ENCODE measurements at places on chromosomes 3 and 15.

- DNase-seq = no peak
Observed at GRCh38 chr3:71311661-71312046, 271.9 kb downstream of the FOXP1 start.

DNA sequence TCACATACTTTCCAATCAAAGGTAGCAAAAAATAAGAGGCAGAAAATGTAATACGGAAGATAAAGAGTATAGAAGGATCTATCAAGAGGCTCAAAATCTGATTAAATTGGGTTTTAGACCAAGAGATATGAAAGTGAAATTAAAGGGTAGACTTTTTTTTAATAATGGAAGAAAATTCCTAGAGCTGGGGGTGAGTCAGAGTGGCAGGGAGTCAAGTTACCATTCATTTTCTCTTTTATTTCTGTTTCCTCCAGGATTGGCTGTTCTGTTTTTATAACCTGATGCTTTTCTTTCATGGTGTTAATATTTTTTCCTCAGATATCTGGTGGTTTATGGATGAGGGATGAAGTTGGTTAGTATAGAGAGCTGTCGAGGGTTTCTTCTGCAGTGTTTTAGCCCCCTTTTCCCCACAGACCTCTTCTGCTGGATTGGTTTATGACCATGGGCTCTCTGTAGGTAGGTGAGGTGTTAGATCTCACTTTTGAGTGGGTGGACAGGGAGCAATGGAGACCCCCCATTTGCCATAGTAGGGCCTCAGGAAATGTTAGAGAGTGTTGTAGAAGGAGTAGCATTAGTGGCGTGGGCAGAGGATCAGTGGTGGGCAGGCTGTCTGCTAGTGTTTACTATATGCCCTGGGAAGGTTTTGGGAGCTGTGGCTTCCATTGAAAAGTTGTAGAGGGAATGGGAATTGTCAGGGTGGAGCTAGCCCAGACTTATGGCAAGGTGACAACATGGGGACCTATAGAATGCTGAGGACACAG, 201.6 kb upstream of the GOLGA6L4 start:
- no peak for DNase-seq

DNA sequence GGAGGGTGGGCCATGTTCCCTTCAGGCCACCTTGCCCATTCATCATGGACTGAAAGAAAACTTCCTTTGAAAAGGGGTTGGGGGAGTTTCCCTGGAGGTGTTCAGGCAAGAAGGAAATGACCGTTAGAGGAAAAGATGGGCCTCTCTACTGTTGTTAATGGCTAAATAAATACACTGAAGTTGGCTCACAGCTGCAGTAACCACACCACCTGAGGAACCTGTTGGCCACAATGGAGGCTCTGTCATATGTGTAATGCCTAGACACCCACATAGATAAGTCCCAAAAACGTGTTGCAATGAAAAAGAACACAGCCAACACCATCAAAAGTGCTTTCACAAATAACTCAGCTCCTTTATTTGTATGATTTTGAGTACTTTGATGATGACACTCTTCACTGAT, 38.2 kb upstream of the FAM3D start:
- no peak for DNase-seq

DNA sequence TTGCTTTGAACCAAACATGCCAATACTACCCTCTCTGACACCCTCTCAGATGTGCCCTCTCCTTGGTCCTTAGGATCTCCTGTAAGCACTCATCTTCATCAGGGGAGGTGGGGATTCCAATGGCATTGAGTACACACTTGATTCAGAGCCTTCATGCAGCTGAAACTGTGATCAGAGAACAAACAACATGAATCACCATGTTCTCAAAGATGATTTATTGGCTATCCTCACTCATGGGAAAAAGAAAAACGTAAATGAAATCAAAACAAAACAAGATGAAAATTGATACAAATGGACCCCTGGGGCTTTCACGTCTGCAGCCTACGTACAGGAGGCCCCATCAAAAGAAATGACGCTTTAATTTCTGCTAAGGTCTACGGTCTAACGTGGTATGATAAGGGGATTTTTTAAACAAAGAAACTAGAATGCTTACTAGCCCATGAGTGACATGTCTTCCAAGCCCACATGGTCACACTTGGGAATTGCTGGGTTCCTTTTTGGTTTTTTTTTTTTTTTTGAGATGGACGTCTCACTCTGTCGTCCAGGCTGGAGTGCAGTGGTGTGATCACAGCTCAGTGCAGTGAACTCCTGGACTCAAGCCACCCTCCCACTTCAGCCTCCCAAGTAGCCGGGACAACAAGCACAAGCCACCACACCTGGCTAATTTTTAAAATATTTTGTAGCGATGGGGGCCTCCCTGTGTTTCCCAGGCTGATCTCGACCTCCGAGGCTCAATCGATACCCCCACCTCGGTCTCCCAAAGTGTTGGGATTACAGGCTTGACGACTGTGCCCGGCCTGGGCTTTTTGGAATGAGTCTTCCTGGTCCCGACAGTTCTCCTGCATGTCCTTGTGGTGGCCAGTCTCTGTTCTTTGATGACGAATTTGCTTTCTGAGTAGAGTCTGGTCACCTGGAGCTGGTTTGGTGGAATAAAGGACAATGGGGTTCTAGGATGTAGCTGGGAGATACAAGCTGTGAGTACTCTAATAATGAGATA, 202.6 kb downstream of the XXYLT1 start:
- DNase-seq = peak; percentile 2

DNA sequence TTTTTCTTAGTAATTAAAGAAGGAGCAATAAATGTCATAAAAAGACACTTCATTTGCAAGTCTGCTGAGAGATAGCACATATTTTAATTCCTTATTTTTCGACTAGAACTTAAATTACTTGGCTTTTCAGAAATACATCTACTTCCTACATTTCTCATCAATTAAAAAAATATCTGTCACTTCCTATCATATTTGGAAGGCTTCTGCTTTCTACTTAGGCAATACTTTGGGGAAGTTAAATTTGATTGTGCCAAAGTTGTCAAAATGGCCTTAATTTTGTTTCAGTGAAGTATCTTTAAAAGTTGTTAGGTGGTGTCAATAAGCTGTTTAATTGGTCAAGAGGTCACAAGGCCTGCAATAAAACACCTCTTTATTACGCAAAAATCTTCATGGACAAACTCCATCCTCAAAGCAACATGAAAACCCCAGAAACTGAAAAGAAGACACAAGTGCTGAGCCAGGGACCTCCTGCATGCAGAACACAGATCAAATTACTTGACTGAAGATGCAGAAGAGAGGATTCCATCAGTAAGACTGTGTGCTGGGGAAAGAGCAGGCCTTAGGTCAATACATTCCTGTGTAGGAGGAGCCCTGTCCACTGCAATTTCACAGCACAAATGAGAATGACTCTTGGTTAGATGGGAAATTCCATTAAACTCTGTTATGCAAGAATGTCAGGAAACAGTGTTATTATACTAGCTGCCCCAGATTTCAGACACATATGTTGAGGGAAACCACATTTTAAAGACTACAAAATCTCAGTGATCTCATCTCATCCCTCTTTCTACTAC, 48.0 kb upstream of the FSTL1 start:
- DNase-seq = no peak

- DNase-seq = no peak
Observed at GRCh38 chr3:22475665-22476240, 724.7 kb upstream of the ZNF385D start.

GRCh38 chr3:20103731-20104130, 63.5 kb downstream of the KAT2B start:
- DNase-seq = no peak

GRCh38 chr15:52251144-52251860, 44.3 kb downstream of the MYO5C start:
- DNase-seq = no peak

DNA sequence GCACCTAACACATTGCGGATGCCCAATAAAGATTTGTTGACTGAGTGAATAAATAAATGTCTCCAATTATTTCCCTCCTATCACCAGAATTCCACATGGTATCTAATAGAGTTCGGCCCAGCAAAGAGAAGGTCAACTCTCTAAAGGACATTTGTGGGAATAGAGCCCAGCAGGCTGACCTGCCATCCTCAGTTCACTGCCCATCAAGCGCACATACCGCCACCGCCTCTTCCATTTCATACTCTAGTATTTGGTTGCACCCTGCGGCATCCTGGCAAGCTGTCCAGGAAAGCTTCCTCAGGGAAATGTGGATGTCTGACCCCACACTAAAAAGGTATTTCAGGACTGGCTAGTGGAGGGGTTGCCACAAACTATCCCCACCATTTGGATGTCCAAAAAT, 29.8 kb upstream of the DLG1 start:
- no peak for DNase-seq

DNA sequence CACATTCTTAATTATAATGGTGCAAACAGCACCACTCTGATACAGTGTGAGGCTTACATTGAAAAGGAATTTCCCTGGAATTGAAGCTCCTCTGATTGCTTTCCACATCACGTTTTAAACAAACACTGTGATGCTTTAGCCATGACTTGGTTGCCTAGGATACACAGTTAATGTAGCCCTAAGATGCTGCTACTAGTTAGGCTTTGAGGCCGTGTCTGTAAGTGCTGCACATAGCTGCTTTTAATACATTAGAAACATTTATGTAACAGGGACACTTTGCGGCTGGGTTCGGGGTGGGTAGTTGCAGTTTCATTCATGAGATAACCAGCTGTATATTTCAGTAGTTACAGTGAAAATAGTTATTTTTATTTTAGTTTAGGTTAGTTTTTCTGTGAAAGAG, 334.7 kb downstream of the NLGN1 start:
- DNase-seq = no peak

GRCh38 chr3:128581566-128581965, 69.1 kb downstream of the RPN1 start:
- DNase-seq = no peak

DNA sequence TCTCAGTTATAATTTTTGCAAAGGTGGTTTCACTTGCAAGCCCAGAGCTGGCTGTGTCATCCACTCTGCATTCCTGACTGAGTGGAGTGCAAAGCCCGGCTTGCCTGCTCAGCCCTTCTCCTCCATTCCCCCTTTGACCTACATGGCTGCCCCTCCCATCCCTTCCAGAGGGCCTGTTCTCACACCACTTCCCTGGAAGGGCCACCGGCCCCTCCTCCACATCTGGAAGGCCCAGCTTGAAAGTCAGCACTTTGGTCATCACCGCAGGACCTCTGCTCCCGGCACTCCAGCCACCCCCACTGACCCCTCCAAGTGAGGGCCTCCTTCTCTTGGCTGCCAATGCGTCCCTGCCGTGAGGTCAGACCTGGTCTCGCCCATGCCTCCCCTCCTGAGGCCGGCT, 74.1 kb upstream of the RNF7 start:
- DNase-seq = no peak
